ENCODE measurements at places on chromosomes 7 and 10.

GRCh38 chr7:130649004-130649790, 19.4 kb downstream of the COPG2 start:
- DNase-seq = no peak

DNA sequence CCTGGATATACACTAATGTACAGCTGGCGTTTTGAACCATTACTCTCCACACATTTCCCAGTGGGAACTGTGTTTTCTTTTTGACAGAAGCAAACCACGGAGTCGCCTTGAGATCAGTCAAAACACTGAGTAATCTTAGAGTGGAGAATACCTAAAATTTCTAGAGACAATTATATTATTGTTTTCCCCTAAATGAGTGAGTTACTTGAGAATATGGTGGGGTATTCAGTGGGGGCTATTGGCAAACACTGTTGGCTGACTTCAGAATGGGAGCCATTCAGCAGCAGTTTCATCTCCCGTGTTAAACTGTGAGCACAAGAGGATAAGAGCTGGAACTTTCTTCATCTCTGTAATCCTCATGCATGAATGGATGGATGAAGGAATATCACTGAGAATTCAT, 6.2 kb downstream of the IL2RA start:
- no peak for DNase-seq

DNA sequence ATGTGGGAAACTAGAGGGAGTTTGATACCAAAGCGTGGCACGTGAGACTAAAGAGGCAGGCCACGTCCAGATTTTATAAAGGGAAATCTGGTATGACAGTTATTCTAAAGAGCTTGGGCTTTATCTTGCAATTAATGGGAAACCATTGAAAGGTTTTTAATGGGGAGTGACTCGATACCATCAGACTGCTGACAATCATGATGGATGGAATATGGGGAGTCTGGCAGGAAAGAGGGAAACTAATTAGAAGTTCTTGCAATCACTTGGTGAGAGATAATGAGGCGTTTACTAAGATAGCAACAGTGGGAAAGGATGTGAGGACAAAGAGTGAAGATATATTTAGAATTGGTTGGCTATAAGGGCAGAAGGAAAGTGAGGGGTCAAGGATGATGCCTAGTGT, 94.0 kb downstream of the MBL2 start:
- no peak for DNase-seq

- no peak for DNase-seq
These were observed 141.6 kb upstream of the WNT16 start for GRCh38 chr7:121187222-121187621.

DNA sequence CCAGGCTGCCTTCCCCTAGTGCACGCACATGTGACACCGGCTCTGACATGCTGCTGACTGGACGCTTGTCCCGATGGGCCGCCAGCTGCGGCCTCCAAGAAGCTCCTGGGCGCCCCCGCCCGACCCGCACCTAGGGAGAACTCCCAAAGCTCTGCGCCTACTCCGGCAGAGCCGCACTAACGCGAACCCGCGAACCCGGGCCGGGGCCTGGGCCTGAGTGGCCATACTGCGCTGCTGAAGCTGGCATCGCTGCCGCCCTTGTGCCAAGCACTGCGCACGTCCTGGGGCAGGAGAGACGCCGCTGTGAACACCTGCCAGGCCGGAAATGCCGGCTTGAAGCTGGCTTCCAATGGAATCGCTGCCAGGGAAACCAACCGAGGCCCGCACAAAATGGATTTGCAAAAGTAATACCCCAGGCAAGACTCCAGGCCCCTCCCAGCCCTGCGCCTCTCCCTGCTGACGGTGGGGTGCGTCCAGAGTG, 85.1 kb downstream of the WASHC2A start:
- no peak for DNase-seq

GRCh38 chr10:59517996-59518395, 155.6 kb upstream of the FAM13C start:
- DNase-seq = no peak

- DNase-seq = no peak
These were observed 122.3 kb upstream of the PPIF start for GRCh38 chr10:79224992-79225391.

DNA sequence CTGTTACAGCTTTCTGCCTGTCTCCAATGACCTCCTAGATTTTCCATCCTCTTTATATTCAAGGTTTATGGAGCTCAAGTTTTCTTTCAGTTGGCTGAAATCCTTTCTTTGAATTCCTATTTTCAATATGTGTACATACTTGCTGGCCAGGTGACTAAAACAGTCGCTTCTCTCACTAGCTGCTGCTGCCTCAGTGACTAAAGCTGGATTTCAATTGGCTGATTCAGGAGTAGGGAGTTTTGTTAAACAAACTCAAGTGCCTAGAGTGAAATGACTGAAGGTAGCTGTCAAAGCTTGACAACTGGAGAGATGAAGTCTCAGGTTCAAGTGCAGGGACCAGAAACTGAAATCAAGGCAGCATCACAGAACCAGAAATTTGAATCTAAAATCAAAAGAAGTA, 6.7 kb upstream of the POLR1F start:
- DNase-seq = no peak

- no peak for DNase-seq
These were observed 275.3 kb downstream of the SNX13 start for GRCh38 chr7:17665029-17665428.

DNA sequence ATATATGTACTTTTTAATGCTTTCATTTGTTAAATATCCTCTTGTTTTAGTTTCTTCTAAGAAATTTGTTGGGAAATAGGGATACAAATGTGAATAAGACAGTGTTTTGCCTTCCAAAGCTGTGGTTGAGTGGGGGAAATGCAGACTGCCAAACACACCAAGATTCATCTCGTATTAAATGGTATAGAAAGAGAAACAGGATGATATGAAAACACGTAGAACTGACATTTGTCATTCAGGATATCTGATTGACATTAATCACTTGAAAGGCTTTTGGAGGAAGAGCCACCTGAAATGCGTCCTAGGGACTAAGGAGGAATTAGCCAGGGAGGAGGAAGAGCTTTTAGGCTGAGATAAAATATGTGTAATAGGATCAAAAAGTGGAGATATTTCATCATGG, 287.4 kb upstream of the SEMA3C start:
- DNase-seq = no peak

- DNase-seq = no peak
These were observed 524.6 kb downstream of the LRMDA start for GRCh38 chr10:75955973-75956502.

GRCh38 chr10:31622978-31623377, 304.0 kb downstream of the ZEB1 start:
- no peak for DNase-seq

DNA sequence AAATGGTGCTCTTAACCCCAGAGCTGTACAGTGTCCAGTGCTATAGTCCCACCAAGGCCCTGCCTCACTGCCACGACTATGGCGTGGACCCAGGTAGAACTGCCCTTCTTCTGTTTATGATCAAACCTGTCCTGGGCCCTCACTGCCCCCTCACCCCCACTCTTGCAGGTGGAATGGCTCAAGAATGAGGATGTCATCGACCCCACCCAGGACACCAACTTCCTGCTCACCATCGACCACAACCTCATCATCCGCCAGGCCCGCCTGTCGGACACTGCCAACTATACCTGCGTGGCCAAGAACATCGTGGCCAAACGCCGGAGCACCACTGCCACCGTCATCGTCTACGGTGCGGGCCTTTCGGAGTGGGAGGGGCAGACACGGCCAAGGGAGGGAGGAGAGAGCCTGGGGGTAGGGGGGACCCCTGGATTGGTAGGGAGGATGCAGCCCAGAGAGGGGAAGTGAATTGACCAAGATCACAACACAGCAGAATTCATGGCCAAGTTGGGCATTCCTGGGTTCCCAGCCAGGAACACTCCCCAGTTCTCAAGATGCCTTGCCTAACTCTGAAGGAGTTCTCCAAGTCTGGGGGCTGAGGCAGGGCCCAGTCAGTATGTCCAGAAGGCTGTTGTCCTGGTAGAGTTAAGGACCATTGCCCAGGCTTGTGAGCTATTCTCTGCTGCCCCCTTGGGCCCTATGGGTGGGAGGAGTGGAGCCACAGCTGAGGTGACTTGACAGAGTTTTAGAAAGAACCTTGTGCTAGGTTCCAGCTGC, 32.4 kb upstream of the SLC29A3 start:
- no peak for DNase-seq

- DNase-seq = no peak
These were observed 49.2 kb downstream of the BTRC start for GRCh38 chr10:101403161-101403560.

Data from T-helper 9 cell (primary cell).